ENCODE measurements at places on chromosomes 4 and X.
A peak's percentile ranks its signal among the peaks of the same experiment; 100 is the strongest.

- DNase-seq: peak; percentile 69
Measured at GRCh38 chr4:5165420-5166369, 114.4 kb downstream of the STK32B start.

GRCh38 chr4:102819588-102820365, 7.6 kb downstream of the UBE2D3 start:
- DNase-seq: no peak

DNA sequence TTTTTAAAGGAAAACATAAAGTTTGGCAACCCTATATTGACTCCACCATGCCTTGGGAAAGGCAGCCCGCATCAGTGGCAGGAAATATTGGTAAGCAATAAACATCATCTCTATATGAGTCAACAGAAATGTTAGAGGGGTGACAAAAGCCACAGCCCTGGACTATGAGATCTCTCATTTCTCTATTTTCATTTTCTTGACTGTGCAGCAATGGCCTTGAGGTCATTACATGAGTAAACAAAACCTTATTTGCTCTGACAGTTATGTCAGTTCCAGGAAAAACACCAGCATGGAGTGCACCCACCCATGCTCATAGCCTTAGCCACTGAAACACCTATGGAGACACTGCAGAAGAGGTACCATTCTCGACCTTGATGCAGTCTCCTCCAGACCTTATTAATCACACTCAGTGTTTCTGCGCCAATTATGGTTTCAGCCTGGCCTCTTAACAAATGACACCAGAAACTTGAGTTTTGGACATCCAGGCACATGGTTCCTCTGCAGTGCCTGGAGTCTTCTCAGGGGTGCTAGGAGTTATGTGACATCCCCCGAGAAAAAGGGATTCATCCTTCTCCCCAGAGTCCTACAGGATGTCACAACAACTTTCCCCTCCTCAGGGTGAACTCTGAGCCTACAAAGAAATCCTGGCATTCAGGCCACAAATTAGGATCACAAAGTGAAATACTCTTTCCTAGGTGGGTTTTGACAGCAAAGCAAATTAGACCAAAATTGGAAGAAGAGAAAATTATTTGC, 16.0 kb upstream of the HPGD start:
- no peak for DNase-seq

DNA sequence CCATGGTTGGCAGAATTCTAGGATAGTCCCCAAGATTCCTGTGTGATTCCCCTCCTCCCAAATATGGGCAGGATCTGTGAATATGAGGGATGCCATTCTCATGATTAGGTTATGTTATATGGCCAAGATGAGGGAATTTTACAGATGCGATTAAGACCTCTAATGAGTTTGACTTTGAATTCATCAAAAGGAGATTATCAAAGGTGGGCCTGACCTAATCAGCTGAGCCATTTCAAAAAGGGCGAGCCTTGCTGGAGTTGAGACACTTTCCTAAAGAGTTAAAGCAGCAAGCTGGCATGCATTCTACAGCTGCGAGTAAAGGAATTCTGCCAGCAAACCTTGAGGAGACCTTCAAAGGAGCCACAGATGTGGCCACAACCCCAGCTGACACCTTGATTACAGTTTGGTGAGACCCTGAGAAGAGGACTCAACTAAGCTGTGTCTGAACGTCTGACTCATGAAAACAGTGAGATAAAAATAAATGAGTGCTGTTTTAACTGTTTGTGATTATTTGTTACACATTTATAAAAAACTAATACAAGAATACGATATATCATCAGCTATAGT, 31.7 kb upstream of the TMPRSS11D start:
- no peak for DNase-seq

DNA sequence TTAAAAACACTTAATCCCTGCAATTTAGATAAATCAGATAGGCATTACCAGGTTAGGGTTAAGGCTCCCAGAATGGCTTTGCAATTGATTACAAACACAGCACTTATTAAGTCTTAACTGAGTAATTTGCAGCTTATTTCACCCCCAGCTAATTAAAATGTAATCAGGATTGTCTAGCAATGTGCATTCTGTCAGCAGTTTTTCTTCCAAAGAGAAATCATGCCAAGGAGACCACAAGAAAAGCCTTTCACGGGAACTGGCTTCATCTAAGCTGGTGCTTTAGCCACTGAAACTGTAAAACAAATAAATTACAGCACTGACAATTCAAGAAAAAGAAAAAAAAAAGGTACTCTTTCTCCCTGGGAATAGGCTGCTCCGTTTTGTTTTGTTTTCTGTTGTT, 2.1 kb downstream of the ANOS1 start:
- DNase-seq: no peak

DNA sequence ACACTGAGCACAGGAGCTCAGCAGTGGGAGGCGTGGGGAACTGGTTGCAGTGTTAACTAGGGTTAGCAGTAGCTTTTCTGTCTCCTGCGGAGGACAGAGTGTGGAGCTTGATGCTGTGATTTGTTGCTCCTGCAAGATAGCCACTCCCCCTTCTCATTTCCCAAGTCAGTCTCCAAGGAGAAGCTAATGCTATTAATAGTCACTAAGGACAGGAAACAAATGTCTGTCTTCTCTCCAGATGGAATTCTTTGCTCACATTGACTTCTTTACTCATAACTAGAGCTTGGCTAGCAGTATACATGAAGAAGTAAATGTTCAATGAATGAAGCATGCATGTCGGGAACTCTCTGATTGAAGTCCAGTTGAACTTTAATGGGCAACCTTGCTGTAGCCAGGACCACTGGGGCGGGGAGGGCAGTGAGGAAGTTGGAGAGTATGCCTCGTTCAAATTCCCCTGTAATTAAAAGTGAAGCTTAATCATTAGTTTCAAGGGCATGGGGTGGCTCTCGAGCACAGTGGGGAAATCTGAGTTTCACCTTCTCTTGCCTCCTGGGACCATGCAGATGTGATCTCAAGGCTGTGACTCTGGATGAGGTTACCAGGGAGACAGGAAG, 156.6 kb upstream of the SCML1 start:
- DNase-seq: no peak

- no peak for DNase-seq
Measured at GRCh38 chr4:46249106-46249505, 125.3 kb upstream of the GABRG1 start.

- DNase-seq: no peak
Measured at GRCh38 chrX:50442426-50443116, 28.1 kb downstream of the DGKK start.

GRCh38 chr4:89283226-89284009, 24.2 kb downstream of the GPRIN3 start:
- no peak for DNase-seq

DNA sequence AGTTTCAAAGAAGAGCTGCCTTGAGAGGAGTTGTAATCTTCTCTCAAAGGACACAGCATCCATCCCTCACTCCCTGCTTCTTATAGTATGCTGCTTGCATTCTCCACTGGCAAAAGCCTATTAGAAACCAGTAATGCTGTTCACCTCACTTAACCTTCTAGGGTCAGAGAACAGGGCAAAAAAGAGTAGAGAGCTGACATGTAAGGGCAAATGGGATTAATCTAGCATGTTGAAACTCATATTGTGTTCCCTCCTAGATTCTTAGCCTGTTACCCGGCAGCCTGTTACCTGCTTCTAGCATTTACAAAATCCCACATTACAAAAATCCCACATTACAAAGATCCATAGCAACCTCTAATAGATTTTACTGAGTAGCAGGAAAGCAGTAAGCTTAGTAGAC, 244.7 kb downstream of the SLC7A11 start:
- no peak for DNase-seq

- DNase-seq: no peak
Measured at GRCh38 chrX:77493677-77494553, 46.7 kb downstream of the FGF16 start.

- no peak for DNase-seq
Measured at GRCh38 chr4:38939165-38939564, 71.6 kb downstream of the FAM114A1 start.

DNA sequence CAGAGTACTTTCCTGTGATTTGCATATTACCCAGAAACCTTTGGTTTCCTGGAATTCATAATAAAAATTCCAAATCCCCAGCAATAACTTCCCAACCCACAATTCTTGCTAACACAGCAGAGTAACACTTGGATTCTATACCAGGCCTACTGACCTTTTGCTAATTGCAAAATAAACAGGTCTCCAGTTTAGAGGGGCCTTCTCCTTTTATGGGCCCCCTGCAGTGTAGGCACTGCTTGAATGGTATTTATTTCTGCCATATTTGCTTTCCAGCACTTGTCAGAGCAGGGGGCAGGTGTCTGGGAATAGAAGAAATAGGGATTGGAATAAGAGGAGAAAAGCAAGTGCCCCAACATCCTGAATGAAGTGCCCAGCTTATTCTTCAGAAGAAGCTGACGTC, 25.3 kb upstream of the GPC3 start:
- no peak for DNase-seq

GRCh38 chr4:80362578-80363181, 27.1 kb downstream of the CFAP299 start:
- peak; percentile 59 for DNase-seq

DNA sequence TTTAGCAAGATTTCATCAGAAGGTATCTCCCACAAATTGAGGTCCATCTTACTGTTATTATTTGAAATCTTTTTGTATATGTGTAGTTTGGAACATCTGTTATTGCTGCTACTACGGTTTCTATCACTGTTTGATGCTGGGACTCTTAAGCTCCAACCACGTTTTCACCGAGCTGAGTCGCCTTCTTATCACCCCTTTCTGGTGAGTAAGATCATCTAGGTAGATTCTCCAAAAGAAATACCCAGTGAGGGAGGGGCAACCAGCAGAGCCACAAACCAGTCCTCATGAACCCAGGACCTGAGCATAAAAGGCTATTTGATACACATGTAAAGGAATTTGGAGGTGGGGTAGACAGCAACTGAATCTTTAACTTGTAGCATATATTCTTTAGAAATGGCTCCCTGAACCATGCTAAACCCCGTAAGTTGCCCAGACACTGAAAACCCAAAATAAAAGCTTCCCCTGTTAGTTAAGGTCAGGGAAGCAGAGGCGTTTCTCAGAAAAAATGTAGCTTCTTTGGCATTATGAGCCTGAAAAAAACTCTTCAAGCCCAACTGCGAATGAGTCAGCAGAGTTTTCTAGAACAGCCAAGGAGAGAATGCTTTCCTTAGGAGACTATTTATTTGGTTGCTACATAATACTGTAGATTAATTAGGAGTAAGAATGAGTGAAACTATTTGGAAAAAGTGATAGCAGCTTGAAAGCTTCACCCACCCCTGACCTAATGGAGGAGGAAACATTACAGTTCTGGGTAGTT, 53.8 kb upstream of the ATXN3L start:
- no peak for DNase-seq

DNA sequence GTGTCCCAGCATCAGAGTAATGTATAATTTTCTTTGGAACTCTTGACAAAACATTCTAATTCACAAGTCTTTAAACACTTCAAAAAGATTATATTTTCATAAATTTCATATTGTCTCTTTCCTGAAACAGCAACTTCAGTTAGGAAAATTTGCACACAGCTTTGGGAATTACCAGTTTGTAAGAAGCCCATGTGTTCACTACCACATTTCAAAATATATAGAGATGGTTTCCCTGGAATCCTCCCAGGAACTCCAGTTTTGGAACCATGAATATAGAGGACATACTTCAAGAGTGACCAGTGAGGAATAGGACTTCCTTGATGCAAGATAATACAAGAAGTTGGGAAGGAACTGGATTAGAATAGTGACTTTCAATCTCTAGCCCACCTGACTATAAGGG, 28.7 kb upstream of the HPGDS start:
- no peak for DNase-seq

DNA sequence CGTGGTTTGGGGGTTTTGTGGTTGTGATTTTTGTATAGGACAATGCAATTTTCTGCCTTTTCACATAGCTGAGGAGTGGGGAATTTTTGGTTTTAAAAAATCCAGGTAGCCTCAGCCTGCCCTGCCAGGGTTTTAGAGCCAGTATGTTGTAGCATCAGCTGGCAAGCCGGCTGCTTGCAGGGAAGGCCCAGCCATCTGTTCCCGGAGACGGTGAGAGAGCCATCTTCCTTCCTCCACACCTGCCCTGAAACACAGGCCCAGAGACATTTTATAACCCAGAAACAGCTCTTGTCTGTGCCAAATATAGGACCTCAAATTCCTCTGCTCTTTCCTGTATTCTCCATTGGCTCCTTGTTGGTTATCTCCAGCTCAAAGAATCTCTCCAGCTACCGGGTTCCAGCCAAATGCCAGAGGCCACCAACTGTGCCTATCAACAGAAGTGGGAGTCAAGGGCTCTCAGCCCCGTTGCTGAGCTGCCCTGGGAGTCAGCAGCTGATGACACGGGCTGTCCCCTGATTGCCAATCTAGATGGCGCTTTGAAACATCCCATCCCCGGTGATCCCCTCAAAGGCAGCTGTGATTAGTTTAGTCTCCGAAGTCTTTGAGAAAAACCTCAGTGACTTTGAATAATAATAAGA, 595.2 kb downstream of the MID1IP1 start:
- no peak for DNase-seq

DNA sequence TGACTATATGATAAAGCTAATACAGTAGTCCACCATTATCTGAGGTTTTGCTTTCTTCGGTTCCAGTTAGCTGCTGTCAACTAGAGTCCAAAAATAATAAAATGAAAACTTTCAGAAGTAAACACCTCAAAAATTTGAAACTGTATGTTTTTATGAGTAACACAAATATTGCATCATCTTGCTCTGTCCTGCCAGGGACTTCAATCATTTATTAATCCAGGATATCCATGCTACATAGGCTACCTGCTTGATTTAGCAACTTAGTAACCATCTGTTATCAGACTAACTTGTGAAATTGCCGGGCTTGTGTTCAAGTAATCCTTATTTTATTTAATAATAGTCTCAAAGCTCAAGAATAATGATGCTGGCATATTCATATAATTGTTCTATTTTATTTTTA, 1537.8 kb upstream of the PABPC4L start:
- DNase-seq: no peak

GRCh38 chr4:138334346-138335016, 92.3 kb upstream of the SLC7A11 start:
- DNase-seq: no peak

- DNase-seq: no peak
Measured at GRCh38 chrX:153667281-153667955, 6.2 kb downstream of the PNCK start.

GRCh38 chr4:187499956-187500355, 495.6 kb upstream of the ZFP42 start:
- DNase-seq: no peak

DNA sequence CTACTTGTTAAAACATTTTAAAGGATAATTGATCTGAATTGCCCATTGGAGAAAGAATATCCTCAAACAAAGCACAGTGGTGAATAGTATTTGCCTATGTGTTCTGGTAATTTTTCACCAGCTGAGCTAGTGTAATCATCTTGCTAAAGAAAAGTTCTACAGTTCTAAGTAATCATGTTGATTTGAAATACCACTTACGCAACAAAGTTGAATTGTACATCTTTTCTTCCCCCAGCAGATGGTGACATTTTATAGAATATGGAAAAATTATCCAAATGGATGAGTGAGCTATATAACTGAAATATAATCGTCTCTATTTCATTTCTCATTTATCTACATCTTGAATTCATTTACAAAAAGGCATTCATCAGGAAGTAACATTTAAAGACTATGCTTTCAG, 9.7 kb upstream of the ZNF674 start:
- DNase-seq: peak; percentile 44

- peak; percentile 14 for DNase-seq
Measured at GRCh38 chr4:89598602-89599001, 238.4 kb downstream of the SNCA start.

- DNase-seq: peak; percentile 23
Measured at GRCh38 chr4:29861307-29861706, 858.9 kb upstream of the PCDH7 start.

GRCh38 chr4:40721730-40722171, 28.0 kb upstream of the NSUN7 start:
- DNase-seq: no peak

- DNase-seq: peak; percentile 79
Measured at GRCh38 chr4:152850377-152850776, 70.6 kb downstream of the ARFIP1 start.

Data from KBM-7 (cell line).